Naive thymus-derived CD8-positive, alpha-beta T cell (primary cell): ENCODE measurements at places on chromosomes 7 and 10.

- DNase-seq: no peak
Observed at GRCh38 chr7:73470208-73470607, 36.6 kb downstream of the FZD9 start.

GRCh38 chr10:49140304-49141177 is 6.7 kb upstream of the FAM170B start:
- DNase-seq: no peak

GRCh38 chr10:112763916-112764520 is 186.0 kb upstream of the TCF7L2 start:
- no peak for DNase-seq

GRCh38 chr7:139702811-139703486 is 74.8 kb downstream of the HIPK2 start:
- DNase-seq: no peak

GRCh38 chr10:45180946-45181875 is 134.2 kb downstream of the OR13A1 start:
- no peak for DNase-seq

DNA sequence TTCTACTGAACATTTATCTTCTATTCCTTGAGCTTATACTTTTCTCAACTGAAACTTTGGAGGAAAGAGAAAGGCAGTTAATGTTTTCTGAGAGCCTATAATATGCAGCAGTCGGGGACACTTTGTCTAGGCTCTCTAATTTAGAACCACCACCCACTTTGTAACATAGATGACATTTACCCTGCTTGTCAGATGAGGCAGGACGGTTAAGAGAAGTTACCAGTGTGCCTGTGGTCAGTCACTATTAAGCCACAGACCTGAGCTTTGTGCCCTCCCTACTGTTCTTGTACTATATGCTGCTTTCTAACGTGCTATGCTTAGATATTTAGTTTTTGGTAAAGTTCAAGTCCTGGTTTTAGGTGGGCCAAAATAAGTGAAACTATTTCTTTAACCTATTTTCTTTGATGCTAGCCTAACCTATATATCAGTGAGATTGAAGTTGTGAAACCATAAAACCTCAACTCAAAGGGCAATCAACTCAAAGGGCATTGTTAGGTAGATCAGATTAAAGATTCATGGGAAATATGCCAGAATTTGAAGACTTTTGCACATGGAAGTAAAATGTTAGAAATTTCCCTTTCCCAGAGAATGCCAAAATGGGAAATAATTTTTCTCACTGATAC is 156.5 kb upstream of the AGR3 start:
- DNase-seq: no peak

GRCh38 chr10:61701055-61701705 is 38.5 kb downstream of the CABCOCO1 start:
- DNase-seq: no peak

DNA sequence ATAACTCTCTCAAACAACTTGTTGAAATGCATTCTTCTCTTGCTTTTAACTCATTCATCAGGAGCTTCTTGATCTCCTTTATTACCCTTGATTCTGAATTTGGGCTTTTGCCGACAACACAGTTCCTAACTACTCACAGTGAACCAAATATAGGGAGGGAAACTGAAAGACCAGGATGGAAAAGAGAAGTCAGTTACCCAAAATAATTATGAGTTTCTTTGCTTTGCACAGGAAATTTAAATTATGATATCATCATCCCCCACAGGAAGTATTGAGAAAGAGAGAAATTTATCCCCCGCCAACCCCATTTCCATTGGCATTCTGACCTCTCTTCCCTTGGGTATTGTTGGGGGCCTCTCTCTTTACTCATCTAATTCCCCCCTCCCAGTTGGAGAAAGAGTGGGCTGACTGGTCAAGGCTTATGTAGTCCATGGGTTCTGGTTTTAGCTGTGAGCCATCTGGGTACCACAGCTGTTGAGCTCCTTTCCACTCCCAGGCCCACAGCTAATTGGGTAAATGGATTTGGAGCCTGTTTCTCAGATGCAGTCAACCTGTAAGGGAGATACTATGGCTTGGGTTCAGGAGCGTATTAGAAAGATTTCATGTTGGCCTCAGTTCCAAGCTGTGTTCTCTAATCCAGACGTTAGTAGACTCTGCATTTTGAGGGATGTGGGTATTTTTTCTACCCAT is 109.0 kb downstream of the FZD1 start:
- no peak for DNase-seq

DNA sequence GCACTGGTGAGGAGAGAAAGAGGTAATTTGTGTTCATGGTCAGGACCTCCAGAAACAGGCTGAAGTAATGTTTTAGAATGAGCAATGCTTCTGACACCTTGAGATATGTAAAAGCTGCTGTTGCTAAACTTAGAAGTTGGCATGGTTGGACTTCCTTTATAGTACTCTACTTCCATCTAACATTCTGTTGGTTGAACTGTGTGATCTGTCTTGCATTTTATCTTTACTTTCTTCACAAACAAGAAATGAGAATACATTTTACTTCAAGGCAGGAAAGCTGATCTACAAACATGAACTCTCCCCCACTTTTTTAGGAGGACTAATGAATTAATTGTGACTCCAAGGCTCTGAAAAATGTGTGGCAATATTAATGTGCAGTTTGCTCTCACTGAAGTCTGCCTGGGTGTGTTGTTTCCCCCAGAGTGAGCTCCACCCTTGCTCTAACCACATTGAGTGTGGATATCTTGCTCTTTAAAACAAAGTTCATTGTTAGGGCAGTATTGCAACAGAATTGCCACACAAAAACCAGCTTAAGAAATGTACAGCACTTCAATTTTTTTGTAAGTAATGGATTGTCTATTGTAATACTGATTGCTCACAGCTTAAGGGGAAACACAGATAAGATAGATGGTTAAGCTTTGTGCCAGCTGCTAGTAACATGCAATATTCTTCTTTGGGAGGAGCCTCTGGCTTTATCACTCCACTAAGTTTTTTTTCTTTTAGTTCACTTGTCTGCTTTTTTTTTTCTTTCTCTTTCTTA is 69.0 kb downstream of the ADD3 start:
- no peak for DNase-seq

GRCh38 chr10:14325325-14325955 is 5.3 kb downstream of the FRMD4A start:
- DNase-seq: peak; percentile 18

- no peak for DNase-seq
Observed at GRCh38 chr7:112202816-112203215, 3.4 kb downstream of the DOCK4 start.

GRCh38 chr10:114624951-114625780 is 32.9 kb downstream of the ABLIM1 start:
- no peak for DNase-seq

GRCh38 chr10:132109341-132110110 is 43.8 kb downstream of the JAKMIP3 start:
- no peak for DNase-seq

DNA sequence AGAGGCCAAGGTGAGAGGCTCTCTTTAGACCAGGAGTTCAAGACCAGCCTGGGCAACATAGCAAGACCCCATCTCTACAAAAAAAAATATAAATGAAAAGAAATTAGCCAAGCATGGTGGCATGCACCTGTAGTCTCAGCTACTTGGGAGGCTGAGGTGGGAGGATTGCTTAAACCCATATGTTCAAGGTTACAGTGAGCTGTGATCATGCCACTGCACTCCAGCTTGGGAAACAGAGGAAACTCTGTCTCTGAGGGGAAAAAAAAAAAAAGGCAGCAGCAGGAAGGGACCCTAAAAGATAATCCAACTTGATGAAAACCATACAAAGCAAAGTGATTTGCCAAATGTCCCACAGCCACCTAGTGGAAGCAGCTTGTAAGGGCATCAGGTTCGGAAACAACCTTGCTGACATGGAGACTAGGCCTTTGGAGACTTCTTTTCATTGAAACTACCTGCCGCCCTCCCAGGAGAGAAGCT is 15.6 kb upstream of the PBLD start:
- DNase-seq: peak; percentile 33

DNA sequence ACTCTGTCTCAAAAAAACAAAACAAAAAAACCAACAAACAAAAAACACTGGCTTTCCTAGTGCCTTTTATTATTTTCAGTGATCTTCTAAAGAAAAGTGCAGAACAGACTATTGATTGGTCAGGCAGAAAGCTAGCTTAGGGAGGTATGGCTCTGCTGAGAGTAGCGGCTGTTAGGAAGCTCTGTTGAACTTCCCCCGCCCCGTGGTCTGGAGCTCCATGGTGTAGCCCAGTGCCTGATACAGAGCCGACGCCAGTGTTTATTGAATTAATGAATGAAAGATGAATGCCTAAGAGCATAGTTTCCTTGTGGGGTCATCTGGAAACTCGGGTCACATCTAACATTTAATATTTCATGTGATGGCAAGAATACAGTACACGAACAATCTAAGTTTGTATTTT is 90.5 kb upstream of the ARMC3 start:
- no peak for DNase-seq
